ENCODE measurements at places on chromosomes 11 and 22. TPM values are rescaled to one million over a fixed set of nuclear protein-coding genes. Genes with fewer than 3 reads are reported as not detected.

PIWIL4 gene
- 1.1 TPM for polyA plus RNA-seq

GGTLC3 gene
- not detected for polyA plus RNA-seq

FXYD2 gene
- 4.4 TPM for polyA plus RNA-seq

XNDC1N gene
- polyA plus RNA-seq: 0.99 TPM

AGBL2 gene
- polyA plus RNA-seq: not detected

NPAS4 gene
- polyA plus RNA-seq: not detected

GLYATL1 gene
- polyA plus RNA-seq: not detected

SLC6A5 gene
- not detected for polyA plus RNA-seq

MIOX gene
- polyA plus RNA-seq: not detected

FADS1 gene
- 29.2 TPM for polyA plus RNA-seq

- DNase-seq: no peak
Measured at GRCh38 chr11:40140560-40140959, 1318.9 kb downstream of the LRRC4C start.

DNA sequence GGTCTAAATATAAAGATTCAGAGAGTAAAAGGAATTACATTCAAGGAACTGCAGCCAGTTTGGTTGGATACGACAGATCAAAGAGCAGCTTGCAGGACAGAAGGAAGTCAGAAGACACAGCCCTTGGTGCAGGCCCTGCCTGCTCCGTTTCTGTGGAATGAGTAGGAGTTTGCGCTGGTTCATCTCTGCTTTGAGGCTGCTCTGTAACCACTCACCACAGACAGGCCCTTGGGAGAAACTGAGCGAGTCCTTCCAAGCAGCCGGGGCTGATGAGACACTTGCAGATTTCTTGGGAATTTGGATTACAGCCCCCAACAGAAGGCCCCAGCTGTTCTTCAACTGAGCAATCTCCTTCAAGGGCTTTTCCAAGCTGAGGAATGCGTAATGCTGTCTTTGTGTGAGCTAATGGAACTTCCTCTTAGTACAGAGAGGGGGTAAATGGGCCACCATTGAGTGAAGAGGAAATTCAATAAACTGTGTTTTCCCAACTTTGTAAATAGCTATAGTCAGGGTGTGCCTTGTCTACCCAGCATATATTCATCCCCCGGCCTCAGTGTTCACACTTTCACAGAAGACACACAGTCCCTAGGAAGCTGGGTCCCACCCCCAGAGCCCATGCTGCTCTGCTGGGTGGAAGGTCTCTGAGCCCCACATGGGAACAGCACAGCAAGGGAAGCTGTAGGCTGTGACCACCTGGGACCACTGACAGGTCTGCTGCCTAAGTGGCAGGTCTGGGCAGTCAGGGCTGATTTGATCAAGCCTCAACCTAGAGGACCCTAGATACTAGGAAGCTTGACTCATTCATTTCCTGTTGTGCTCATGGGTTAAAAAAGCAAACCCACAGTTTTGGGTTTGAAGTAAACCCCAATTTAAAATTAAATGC lies 16.6 kb downstream of the IL10RA start:
- DNase-seq: peak; percentile 88

- DNase-seq: no peak
Measured at GRCh38 chr22:48704335-48704734, 1123.3 kb downstream of the BRD1 start.

DNA sequence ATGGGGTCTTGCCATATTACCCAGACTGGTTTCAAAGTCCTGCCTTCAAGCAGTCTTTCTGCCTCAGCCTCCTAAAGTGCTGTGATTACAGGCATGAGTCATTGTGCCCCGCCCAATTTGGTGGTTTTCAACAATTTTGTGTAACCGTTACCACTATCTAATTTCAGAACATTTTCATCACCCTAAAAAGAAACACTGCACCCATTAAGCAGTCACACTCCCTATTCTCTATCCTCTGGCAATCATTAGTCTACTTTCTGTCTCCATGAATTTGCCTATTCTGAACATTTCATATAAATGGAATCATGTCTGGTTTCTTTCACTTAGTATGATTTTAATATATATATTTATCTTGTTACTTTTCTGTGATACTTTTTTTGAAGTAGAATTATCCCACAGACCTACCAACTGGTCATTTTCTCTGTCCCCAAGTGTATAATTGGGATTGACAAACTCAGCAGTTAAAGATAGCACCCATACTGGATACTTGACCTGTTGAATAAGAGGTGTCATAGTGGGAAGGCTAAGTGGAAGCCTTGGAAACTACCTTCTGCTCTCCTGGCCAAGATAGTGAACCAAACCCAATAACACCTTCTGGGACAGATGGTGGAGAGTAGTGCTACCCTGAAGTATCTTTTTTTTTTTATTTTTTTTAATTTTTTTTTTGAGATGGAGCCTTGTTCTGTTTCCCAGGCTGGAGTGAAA lies 64.8 kb downstream of the STIM1 start:
- peak; percentile 91 for DNase-seq

DNA sequence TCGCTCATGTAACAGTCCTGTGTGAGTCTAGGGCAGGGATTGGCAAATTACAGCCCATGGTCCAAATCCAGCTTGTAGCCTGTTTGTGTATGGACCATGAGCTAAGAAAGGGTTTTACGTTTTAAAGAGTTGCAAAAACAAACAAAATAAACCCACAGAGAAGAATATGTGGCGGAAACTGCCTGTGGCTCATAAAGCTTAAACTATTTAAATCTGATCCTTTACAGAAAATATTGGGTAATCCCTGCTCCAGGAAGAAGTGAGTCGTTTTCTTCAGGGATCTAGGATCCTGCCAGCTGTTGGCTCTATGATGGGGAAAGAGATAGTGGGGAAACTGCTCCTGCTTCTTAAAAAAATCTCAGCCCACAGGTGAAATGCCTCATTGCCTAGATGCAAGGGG lies 3.4 kb upstream of the OR6Q1 start:
- no peak for DNase-seq

DNA sequence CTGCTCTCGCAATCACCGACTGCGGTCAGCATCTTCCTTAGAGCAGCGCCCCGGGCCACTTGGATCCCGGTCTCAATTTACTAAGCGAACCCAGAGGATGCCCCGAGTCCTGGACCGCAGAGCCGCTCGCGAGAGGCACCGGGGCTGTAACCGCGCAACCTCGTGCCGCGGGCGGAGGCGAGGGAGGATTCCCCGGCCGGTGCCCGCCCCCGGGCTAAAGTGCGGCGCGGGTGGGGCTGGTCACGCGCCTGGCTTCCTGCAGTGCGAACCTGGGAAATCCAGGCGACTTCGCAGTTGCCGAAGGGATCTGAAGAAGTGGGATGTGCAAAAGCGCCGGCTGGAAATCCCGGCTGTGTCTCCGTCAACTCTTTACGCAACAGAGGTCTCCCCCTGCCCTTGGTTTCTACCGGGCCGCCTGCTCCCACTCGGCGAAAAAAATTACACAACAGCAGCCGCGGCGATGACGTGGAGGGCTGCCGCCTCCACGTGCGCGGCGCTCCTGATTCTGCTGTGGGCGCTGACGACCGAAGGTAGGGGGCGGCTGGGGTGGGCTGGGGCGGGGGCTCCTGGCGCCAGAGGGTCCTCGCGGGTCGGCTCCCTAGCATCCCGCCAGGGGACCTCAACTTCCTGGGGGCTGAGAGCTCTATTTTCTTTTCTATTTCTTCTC lies at the start of gene NCR3LG1:
TSS of gene NCR3LG1 (plus strand) at position 291 of the 667 bp plus-strand sequence. CDS start at position 461, 170 bp downstream.
- peak; percentile 98 for DNase-seq

GRCh38 chr11:95371153-95371552 lies 140.2 kb upstream of the SESN3 start:
- DNase-seq: peak; percentile 70

DNA sequence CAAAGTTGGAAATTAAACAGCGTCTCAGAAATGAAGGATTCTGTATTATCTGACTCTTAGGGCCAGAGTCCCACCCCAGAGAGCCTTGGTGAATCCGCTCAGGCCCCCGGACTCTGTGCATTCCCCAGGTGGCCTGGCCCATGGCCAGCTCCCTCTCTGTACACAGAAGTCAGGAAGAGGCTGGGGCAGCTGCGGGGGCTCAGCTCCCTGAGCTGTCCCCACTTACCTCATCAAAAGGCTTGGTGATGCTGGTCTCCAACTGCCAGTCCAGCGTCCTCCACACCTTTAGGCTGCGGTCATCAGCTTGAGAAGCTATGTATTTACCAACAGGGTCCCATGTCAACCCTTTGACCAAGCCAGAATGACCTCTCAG lies 35.0 kb downstream of the HIRA start:
- DNase-seq: no peak

GRCh38 chr11:100752371-100753171 lies 65.5 kb downstream of the ARHGAP42 start:
- DNase-seq: no peak

DNA sequence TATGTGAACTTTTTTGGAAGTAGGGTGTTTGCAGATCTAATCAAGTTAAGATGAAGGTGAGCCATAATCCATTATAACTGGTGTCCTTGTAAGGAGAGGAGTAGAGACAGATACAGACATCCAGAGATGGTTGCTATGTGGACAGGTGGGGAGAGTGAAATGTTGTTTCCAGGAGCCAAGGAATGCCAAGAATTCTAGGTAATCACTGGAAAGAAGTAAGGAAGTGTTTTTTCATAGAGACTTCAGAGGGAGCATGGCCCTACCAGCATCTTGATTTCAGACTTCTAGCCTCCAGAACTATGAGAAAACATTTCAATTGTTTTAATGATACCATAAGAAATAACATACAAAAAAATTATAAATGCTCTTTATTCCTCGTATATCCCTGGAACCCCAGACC lies 320.5 kb upstream of the ANO3 start:
- DNase-seq: no peak

GRCh38 chr11:779955-780532 lies 2.8 kb upstream of the GATD1 start:
- no peak for DNase-seq

DNA sequence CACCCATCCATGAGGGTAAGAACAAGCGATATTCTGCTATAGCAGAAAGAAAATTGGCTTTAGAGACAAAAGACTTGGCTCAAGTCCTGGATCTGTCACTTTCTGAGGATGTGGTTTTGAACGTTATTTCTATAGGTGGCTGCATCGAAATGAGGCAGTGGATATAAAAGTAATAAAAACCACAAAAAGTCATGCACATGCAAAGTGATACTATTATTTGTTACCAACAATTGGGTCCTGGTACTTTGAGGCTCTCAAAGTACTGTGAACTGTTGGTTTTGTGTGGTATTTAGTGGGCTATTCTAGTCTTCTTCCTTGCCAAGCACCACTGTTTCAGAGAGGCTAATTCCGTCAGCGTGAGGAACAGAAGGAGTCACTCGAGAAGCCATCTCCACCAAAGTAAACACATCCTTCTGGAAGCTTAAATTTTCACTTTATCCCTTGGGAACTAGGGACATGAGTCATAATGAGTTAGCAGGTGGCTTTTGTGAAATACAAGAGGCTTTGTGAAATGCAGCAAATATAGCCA lies 13.1 kb downstream of the UBASH3B start:
- DNase-seq: no peak

GRCh38 chr11:4886186-4886585 lies 4.5 kb downstream of the OR51T1 start:
- no peak for DNase-seq

- DNase-seq: no peak
Measured at GRCh38 chr22:28607795-28608194, 71.8 kb downstream of the TTC28 start.

- no peak for DNase-seq
Measured at GRCh38 chr11:82229341-82229740, 504.3 kb downstream of the FAM181B start.

DNA sequence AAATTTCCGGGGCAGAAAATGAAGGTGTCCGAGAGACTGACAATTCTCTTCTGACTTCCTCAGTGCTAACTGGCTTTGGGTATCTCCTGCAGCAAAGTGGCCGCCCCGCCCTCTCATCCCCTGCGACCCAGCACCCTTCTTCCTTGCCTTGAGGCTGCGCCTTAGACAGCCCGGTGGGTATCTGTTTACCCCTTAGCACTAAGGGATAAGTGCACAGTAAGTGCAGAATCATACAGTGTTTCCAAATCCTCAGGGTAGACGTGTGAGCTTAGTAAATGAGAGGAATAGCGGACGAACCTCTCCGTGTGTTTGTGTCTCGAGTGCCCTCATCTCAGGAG lies 368 bp upstream of the CHORDC1 start:
- DNase-seq: no peak

DNA sequence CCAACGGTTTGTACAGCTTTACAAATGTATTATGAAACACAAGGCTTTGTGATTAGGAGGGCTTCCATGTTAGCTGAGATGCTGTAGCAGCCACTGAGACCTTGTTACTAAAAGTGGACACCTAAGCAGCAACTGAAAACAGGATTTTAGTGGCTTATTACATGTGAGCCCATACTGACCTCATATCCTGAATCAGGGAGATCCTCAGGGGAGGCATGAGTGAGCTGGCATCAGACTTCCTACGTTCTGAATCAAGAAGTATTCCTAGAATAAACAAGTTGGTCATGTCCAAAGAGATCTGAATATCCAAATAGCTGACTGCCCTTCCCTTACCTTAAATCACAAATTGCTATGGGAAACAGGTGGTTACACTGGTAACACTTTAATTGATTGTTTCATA lies 59.1 kb upstream of the SCUBE2 start:
- DNase-seq: no peak

GRCh38 chr11:76806608-76807205 lies 23.6 kb downstream of the TSKU start:
- no peak for DNase-seq
